Frontal cortex (tissue), 4 donors: ENCODE measurements at places on chromosomes 7 and 10.
A peak's percentile ranks its signal among the peaks of the same experiment; 100 is the strongest.

GRCh38 chr10:88205842-88206446 lies 342.5 kb downstream of the PTEN start:
- no peak for DNase-seq

GRCh38 chr10:86828145-86828544 lies 71.7 kb downstream of the BMPR1A start:
- no peak for DNase-seq

DNA sequence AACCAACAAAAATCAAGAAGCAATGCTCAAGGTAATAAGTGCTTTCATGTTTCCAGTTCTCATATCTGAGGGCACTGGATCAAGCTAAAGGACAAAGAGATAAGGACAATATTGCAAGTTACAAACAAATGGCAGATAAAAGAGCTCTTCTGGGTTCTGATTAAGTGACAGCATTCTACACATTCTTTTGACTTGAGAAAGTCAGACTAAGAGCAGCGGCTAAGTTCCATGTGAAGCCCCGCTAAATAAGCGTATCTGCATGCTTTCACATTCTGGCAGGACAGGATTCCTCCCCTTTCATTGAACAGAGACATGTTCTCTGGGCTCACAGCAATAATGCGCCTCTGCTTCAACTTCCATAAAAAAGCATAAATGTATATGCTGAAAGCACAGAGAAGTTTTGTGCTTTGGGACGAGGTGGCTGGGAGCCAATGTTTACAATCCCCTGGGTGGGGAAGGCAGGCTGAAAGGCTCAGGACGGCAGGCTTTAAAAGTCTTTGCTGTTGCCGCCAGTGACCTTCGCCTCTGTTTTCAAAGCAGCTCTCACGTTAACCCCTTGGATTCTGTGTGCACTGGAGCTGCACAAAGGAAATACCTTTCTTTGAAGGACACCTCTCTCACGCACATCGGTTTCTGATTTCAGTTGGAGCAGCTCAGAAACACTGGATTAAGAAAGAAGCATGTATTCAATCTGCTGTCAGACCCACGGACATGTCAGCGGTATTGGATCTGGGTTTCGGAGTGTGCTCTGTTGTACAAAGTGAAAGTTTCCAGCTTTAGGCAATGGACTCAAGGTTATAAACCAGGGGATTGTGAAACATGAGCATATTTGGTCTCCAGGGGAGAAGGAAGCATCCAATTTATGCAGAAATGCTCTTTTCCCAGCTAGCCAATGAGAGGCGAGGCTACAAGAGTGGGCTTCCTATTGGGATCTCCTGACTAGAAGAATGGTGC lies 105.4 kb upstream of the FAM133B start:
- DNase-seq = no peak

DNA sequence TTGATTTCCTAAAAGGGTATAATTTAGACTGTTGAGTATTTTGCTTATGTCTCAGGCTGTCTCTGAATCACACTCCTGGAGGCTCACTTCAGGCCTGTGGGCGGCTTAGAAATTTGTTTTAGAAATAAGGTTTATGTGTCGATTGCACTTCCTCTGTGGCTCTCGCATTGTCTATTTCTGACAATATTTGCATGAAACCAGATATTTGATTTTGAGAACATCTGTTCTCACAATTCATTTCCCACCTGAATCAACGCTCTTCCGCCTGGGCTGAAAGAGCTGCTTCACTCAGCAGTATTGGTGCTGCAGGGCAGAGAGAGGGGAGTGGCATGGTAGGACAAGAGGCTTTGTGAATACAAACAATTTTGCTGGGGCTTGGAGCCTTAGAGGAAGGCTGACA lies 262.0 kb downstream of the ADRA2A start:
- DNase-seq = no peak

DNA sequence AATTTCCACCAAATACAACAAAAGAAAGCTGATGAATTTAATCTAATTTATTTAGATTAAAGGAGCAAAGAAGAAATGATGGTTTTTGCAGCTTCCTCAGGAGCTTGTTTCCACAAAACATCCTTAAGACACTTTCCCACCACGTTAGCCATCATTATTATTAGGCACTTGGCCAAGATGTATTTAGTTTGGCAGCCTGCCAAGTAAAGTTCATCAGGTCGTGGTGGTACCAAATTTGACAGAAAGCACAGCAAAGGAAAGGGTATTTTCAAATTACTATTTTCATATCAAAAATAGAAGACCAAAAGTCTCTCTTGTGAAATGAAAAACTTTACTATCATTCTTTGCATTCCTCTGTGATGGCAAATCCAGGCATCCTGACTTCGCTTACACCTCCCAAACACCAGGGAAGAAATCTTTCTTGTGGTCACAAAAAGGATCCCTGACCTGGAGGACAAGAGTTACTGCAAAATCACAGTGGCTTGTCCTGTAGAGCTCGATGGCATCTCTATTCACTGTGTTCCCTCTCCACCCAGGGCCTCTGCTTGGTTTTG lies 123.1 kb upstream of the INHBA start:
- no peak for DNase-seq

DNA sequence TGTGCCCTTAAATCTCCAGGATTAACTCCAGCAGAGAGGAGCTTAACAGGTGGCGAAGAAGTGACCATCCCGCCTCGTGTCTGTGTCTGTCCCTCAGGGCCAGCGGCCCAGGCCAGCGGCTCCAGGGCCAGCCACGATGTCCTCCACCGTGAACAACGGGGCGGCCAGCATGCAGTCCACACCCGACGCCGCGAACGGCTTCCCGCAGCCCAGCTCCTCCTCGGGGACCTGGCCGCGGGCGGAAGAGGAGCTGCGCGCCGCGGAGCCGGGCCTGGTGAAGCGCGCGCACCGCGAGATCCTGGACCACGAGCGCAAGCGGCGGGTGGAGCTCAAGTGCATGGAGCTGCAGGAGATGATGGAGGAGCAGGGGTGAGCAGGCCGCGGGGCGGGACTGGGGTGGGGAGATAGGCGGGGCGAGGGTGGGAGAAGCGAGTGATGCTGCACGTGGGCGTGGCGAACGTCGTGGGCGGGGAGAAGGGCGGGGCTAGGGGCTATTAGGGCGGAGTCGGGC lies 33.3 kb downstream of the SRRM3 start:
- peak; percentile 68 for DNase-seq

DNA sequence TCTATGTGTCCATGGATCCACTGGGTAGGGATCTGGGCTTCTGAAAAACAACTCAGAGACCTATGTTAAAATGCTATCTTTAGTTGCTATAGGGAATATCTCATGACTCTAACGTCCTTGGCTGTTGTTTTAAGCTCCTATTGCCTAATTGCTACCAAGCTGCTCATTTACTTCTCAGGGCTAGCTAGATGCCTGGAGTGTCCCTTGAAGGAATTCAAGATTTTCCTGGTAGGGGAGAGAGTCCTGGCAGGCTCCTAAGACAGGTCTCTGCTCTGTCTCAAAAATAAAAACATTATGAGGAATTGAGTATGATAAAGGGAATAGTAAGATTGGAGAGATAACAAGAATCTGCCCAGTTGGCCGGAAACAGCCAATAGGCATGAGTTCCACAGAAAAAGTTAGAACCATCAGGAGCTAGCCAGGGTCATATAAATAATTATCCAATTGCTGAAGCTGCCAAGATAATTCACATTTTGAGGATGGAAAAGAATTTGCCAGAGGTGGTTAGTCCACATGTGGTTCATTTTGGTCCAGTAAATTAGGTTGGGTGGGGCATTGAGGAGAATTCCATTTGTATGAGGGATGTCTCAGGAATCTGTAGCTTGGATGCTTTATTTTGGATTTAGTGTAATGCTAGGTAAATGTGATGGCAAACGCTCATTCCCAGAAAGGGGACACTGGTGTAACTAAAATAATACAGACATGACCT lies 362.7 kb upstream of the VSTM2A start:
- DNase-seq = no peak

GRCh38 chr10:15868006-15868405 lies 7.7 kb upstream of the MINDY3 start:
- DNase-seq = no peak

- no peak for DNase-seq
Observed at GRCh38 chr7:137928626-137929025, 73.3 kb downstream of the CREB3L2 start.

DNA sequence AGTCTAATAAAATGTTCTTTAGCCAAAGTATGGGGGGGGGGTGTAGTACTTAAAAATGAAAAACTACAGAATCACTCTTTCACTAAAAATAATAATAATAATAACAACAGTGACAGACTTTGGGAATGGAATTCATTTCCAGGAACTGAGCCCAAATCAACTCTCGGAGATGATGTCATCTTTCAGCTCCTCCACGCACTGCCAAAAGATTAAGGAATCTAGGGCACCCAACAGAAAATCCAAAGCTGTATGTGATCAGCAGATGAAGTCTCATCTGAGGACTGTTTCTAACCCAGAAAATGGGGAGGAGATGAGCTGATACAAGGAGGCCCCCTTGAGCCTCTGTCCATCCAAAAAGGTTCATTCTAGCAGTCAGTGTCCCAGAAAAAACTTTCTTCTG lies 54.5 kb downstream of the GRB10 start:
- no peak for DNase-seq

DNA sequence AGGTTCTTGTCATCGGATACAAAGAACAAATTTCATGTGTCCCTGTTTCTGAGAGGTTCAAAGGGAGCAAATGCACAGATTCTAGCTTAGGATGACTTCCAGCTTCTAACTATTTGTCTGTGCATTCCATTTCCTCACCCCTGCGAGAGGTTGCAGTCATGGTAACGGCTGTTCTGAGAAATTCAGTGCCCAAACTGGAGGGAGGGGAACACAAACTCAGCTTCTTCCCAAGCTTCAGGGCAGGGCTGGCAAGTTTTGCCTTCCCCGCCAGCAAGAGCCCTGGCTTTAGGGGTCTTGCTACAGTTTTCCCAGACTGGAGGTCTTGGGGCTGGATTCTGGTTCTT lies 11.1 kb downstream of the FAS start:
- no peak for DNase-seq

DNA sequence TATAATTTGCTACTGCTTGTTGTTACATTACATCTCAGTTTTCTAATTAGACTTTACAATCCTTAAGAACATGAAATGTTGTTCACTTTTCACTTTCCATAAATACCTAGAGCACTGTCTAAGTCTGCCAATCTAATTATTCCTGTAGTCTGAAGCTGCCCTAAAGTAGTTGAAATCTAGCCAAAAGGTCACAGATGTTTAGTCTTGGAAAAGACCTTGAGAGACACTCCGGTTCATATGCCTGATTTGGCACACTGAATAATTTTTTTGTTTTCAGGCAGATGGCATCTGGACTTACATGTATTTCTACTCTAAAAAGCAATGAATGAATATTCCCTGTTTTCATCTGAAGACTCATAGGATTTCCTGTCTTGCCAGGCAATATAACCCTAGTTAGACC lies 359.1 kb downstream of the ANKRD7 start:
- DNase-seq = no peak

DNA sequence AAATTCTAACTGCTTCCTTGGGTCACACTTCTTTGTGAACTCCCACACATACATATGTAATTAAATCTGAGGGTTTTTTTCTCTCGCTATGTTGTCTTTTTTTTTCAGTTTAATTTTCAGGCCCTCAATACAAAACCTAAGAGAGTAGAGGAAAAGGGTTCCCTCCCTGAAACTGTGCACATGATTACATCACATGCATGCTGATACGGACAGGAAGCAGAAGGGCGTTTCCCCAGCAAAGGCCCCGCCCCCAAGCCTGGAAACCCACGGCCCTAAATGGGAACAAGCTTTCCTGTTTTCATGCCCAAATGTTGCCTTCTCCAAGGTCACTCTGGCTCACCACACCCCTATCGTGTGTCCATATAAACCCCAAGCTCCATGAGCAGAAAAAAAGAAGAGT lies 115.4 kb downstream of the TEX36 start:
- DNase-seq = no peak

DNA sequence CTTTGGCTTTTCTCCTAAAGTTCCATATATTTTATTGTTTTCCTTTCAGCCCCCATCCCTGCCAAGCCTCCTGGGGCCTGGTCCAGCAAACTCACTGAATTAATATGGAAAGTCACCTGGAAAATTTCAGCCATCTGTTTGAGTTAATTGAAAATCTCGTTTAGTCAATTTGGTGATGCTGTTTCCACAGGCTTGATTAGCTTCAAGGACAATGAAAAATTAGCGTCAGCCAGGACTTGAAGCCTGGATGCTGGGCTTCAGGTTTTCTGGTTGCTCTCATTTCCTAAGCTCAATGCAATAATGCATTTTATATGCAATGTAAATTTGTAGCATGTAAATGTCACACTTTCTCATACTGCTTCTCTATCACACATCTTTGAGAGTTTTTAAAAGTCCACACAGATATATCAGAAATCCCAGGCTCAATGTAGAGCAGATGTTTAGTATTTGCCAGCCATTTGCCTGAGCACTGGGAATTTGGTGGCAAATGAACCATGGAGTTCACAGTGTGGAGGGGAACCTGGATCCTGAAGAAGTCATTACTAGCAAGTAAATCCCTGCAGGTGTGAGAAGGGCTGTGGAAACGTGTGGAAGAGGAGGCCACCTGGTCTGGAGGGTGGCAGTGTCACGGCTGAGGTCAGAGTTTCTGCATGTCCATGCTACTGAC lies 228.5 kb downstream of the PAXIP1 start:
- DNase-seq = no peak

- no peak for DNase-seq
Observed at GRCh38 chr10:17847585-17848296, 38.6 kb downstream of the MRC1 start.

- no peak for DNase-seq
Observed at GRCh38 chr7:105474045-105474444, 48.0 kb downstream of the PUS7 start.
